ENCODE measurements at places on chromosomes 3 and 15.

GRCh38 chr3:11099306-11099705, 55.0 kb upstream of the HRH1 start:
- DNase-seq: no peak

DNA sequence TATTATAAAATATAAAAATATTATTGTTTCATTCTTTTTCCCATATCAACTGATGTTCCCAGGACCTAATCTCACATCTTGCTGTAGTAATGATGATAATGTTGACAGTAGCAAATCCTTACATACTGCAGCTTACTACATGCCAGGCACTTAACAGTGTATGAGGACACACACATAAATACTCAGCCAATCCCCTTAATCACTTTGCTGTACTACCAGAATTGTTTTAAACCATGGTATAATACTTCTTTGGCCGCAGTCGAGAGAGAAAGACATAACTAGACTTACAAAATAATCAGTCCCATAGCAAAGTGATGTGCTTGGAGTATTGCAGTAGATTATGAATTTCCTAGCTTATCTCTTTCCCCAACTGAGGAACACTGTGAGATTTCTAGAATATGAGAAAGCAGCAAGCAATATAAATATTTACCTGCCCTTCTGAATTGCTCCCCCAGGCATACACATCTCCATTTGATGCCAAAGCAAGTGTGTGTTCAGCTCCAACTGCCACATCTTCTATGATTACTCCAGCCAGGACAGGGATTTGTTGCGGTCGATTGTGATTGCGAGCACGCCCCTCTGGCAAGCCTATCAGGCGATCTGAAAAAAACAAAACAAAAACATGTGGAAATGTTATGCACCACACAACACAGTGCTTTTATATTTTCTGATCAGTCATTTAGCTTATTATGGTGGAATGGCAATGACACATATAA, 33.0 kb downstream of the FBXL22 start:
- no peak for DNase-seq

DNA sequence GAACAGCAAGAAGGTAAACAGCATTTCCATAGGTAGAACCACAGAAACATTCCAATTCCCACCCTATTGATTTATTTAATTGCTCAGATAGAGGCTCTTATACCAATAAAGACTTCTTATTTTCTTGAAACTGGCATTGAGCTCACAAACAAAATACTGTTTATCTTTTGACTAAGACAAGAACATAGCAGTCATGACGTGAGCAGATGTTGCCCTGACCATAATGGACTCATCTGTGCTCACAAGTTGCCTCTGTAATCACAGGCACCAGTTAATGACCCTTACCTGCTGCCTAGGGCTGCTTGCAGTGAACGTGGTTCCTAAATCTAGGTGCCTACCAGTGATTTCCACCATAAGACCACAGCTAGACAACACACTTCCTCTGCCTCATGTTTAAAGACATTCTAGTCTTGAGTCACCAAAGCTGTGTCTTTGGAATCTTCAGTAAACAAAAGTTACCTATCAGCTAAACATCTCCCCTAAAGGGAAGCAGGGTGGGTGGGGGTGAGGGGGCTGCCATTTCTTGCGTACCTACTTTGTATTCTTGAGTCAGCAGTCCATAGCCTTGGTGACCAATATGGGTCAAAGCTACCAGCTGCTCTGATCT, 2.1 kb downstream of the FYCO1 start:
- no peak for DNase-seq

GRCh38 chr3:194492001-194492400, 5.2 kb upstream of the ATP13A3 start:
- peak; percentile 39 for DNase-seq

DNA sequence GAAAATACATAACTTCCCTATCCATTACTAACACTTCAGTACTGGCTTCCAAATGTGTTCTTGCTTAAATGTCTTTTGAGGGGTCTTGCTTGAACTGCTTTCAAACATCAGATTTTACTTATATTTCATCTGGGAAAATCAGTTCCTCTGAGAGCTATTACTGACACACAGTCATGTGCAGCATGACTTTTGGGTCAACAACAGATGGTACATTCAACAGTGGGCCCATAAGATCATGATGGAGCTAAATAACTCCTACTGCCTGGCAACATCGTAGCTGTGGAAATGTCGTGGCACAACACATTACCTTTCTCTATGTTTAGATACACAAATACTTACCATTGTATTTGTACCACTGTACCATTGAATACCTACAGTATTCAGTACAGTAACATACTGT, 43.8 kb downstream of the WWTR1 start:
- no peak for DNase-seq

DNA sequence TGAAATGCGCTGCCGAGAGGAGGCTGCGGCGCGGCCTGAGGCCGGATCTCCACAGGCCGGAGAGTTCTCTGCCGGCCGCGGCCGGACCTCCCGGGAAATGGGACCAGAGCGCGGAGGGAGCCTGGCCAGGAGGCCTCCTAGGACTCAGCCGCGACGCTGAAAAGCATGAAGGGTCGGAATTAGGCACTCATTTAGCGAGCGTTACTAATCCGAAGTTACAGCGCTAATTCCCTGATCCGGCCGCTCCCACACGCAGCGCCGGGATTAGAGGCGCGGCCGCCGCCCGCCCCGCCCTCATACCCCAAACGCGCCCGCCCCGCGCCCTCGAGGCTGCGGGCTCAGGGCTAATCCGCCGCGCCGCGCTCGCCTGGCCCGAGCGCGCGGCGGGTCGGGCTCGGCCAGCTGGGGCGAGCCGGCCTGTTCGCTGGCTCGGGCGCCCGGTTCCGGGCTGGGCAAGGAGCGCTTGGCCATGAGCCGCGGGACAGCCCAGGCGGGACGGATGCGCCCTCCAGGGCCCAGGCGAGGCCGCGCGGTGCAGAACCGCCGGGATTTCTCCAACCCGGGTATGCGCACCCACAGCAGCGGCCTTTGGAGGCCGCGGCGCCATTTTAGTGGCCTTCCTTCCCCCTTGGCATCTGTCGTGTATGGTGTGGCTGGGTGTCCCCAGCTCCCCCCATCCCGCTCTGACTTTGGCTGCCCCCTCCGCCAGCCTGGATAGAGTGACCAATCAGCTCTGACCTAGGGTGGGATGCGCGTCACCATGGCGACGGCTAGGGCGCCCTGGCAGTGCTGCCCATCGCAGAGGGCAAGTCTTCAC, 36.8 kb upstream of the POLG start:
- DNase-seq: no peak

- DNase-seq: no peak
These were observed 479.4 kb downstream of the RBMS3 start for GRCh38 chr3:29760226-29760685.

- no peak for DNase-seq
These were observed 22.5 kb downstream of the SLC6A20 start for GRCh38 chr3:45773714-45774449.

DNA sequence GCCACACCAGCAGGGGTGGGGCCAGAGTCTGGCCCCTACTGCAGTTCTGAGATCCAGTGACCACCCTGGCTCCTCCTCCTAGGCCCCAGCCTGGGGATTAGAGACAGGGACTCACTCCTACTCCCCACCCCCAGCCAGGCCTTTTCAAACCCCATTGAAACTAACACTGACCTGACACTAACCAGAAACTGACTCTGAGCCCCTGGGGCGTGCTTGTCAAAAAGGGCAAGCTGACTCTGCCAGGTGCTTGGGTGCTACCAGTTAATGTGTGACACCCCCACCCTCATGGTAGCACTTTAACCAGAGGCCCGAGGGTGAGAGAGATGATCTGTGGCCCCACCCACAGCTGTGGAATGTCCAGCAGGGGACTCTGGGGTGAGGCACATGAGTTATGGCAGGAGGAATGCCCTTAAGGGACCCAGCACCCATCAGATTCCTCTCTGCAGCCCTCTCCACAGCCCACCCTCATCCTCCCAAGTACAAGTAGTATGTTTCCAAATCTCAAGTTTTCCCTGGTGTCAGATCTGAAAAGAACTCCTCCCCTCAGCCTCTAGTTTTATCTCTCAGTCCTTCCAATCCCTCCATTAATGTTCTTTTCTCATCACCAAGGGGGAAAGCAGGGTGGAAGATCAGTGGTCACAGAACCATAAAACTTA, 1.4 kb downstream of the PTH1R start:
- no peak for DNase-seq

DNA sequence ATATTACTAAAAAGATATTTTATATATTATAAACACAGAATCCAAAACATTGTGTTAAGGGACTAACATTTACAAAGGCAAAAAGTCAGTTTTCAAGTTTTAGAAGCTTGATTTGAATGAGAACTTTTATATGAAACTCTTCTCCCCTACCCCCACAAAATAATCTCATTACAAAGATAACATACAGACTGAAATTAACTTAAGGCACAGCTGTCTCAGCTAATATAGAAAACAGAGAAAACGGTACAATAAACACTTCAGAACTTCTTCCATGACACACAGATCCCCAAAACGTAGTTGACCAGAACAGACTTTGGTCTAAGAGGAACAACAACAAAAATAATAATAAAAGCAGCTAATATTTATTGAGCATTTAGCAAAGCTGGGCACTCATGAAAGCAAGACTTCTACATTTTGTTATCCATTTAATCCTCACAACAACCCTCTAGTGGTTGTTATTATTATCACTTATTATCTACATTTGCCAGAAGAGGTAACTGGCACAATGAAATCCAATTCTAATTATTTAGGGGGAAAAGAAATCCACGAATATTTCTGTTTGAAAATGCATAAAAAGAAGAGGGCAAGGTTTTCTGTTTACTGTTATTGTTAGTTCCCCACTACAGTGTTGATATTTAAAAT, 68.1 kb downstream of the PFN2 start:
- DNase-seq: no peak

DNA sequence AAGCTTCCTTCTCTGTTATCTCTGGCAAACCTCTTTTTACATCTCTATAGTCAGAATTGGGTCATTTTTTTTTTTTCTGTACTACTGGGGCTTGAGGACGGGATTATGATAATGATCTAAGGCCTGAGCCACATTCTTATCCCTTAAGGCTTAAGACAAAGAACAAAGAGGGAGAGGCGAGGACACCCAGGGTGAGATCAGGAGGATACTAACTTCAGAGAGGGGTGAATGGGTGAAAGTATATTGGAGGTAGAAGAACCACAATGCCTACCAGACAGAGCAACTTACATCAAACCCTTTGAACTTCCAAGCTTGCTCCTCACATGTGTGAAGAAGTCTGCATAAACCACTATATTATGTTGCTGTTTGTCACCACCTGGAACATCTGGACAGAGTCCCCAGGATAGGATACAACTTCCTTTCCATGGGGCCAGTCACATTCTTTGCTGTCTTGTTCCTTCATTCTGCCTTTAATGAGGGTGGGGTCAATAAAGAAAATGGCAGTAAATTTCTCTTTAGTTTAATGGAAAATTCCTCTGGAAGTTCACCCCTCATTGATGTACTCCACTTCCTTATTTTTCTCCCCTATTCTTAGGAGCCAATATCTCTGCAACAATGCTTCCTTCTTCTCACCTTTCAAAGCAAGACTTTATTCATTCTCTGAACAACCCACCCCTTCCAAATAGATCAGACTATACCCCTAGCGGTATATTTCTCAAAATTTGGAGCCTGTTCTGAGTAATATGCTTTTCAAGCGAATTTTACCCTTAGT, 9.1 kb upstream of the PDCD6IP start:
- no peak for DNase-seq

DNA sequence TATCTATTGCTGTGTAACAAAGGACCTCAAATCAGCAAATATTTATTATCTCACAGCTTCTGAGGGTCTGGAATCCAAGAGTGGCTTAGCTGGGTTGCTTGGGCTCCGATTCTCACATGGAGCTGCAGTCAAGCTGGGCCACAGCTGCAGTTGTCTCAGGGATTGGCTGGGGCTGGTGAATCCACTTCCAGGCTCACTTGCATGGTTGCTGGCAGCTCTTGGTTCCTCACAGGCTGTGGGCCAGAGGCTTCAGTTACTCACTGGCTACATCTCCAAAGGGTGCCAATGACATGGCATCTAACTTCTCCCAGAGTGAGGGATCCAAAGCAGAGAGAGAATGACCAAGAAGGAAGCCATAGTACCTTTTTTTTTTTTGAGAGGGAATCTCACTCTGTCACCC, 13.9 kb upstream of the SYNM start:
- DNase-seq: no peak

GRCh38 chr3:113741620-113742019, 4.4 kb downstream of the NAA50 start:
- no peak for DNase-seq

DNA sequence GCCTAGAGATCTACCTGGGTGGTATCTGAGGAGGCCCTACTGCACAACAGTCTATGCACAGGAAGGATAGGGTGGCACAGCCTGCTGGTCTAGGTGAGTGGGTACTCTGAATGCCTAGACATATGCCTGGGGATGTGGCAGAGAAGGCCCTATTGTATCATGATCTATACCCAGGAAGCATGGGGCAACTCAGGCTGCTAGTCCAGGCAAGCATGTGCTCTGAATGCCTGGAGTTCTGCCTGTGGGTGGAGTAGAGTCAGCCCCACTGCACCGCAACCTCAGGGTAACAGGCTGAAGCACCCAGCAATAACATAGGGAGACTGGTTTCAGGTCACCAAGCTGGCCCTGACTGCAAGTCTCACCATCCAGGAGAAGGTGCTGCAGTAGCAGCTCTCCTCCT, 224.7 kb downstream of the MFSD1 start:
- DNase-seq: no peak

GRCh38 chr3:170007031-170007663, 30.6 kb upstream of the GPR160 start:
- peak; percentile 81 for DNase-seq

DNA sequence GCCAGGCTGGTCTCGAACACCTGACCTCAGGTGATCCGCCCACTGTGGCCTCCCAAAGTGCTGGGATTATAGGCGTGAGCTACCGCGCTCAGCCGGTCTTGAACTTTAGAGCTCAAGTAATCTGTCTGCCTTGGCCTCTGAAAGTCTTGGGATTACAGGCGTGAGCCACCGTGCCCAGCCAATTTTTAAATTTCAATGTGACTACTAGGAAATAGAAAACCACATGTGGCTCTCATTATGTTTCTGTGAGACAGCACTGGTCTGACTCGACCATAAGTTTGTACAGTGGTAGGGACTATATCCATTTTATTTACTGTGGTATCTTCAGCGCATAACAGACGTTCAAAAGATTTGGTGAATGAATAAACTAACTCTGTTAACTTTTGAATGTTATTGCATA, 9.1 kb downstream of the ZFAND6 start:
- DNase-seq: no peak

Data from HL-60 (cell line).